ENCODE measurements at places on chromosomes 5 and 9.

DNA sequence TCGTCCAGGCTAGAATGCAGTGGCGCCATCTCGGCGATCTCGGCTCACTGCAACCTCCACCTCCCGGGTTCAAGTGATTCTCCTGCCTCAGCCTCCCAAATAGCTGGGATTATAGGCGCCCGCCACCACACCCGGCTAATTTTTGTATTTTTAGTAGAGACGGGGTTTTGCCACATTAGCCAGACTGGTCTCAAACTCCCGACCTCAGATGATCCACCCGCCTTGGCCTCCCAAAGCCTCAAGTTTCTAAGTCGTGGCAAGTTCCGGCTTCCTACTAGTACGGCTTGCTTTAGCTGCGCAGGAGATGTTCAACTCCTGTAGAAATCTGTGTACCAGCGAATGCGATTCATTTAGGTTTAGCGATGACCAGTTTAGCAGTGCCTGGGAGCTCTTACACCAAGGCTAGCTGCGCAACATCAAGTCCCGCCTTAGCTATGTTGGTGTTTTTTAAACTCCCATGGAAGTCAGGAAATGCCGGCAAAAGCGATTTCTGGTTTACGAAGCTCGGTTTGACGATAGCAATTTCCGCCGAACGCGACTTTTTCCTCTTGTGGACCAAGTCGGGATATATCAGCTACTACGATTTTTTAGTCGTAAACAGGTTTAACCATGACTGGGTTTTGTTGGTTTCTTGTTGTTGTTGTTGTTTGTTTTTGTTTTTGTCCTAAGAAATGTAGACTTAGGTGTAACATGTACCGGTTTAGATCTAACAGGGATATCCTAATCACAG, 46.4 kb downstream of the ANXA2R start:
- no peak for DNase-seq

- no peak for DNase-seq
These were observed 375.5 kb downstream of the CTNND2 start for GRCh38 chr5:11528720-11529119.

GRCh38 chr9:16060436-16061129, 507.7 kb downstream of the CCDC171 start:
- no peak for DNase-seq

DNA sequence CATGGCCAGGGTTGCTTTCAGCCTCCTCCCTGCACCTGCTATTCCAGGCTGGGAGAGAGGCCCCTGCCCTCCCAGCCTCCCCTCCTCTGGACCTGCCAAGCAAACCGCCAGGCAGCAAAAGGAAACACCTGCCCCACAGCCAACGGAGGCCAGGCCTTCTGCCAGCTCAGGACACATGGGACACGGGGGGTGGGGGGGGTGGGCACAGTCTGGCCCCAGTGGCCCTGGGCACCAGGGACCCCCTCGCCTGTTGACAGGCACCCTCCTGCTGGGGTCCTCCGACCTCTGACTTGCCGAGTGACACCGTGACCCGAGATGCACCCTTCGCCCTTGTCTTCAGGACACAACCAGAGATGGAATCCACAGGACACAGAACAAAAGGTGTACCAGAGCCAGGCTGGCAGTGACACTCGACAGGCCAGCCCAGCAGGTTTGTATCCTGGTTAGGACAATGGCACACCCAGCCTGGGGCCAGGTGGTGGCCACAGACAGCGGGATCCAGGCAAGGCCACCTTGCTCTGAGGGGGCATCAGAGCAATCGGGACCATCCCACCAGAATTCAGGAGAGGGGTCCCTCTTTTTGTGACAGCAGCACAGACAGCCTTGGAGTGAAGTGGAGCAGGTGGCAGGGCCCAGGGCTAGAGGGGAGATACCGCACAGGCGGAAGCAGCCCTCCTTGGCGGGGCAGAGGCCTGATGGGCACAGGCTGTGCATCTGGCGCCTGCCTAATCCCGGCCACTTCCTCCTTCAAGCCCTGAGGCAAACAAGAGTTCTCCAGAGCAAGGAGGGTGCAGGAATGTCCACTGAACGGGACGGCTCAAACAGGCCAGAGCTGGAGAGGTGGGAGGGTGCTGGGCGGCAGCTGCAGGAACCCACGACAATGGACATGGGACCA, 1.3 kb upstream of the TMEM210 start:
- peak; percentile 48 for DNase-seq

DNA sequence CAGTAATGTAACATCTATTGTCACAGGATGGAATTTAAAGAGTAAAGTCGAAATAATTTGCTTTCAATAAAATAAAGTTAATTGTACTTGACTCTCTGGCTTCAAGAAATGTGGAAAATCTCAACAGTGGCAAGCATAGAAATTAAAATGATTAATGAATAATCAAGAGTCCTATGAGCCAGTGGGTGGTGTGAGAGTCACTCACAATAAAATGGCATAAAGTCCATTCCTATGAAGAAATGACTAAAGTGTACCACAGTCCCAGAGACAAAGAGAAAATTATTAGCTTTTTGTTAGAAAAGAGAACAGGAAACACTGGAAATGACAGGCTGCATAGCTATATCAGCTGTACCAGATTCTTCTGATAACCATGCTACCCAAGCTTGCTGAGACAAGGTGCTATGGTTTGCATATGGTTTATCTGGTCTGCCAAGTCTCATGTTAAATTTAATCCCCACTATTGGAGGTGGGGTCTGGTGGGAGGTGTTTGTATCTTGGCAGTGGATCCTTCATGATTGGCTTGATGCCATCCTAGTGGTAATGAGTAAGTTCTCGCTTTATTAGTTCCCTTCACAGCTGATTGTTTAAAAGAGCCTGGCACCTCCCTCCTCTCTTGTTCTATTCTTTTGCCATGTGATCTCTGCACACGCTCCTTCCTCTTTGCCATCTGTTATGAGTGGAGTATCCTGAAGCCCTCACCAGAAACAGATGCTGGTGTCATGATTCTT, 647.7 kb upstream of the ITGA1 start:
- peak; percentile 6 for DNase-seq

GRCh38 chr9:22537721-22538120, 91.1 kb downstream of the DMRTA1 start:
- DNase-seq = no peak

GRCh38 chr5:175384724-175385552, 59.0 kb downstream of the DRD1 start:
- DNase-seq = no peak

- DNase-seq = no peak
These were observed 125.7 kb upstream of the CLINT1 start for GRCh38 chr5:157984611-157985010.

GRCh38 chr5:174423558-174423957, 300.8 kb upstream of the MSX2 start:
- no peak for DNase-seq

DNA sequence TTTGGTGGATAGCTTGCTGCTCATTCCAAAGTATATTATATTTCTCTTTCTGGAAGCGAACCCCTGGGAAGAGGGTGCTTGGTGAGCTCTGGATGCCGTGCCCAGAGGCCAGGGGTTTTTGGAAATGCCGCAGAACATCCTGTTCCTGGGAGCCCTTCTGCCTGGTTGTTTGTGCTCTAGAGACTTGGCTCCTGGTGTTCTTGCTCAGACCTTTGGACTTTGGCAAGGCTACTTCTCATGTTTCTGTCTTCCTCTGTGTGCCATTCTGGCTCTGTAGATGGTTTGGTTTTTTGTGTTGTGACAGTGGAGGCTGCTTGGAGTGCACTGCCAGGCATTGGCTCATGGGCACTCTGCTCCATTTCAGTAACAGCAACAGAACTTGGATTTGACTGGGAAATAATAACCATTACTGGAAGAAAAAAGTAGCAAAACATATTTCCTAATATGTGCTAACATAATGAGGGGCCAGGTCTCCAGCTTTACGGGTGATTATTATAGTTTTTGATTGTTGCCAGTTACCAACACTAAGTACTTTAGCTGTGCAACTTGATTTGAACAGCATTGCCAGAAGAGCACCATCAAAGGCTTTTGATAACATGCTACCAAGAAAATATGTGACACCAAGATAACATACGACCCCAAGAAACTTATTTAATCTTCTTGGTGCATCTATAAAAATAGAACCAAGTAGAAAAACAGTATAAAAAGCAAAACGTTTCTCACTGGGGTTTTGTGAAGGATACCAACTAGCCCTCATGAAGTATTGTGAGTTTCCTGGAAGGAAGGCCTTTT, 94.2 kb downstream of the PCSK1 start:
- DNase-seq = no peak

DNA sequence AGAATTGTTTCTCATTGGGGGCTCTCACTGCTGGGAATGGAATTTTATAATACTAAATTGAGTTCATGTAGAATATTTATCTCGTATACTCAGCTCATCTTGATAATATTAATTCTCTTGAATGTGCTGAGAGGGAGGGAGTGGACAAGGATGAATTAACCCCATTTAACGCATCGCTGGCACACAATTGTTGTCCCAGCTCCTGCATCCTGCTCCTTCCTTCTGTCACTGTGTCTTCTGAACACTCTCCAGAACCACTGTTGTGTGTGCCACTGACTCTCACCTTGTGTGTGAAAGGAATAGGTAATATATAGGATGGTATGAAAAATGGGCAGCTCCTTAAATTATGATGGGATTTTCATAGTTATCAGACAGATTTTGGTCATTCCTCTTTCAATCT, 267.3 kb downstream of the MTRR start:
- DNase-seq = no peak

GRCh38 chr5:114660791-114661190, 298.9 kb downstream of the KCNN2 start:
- DNase-seq = no peak

DNA sequence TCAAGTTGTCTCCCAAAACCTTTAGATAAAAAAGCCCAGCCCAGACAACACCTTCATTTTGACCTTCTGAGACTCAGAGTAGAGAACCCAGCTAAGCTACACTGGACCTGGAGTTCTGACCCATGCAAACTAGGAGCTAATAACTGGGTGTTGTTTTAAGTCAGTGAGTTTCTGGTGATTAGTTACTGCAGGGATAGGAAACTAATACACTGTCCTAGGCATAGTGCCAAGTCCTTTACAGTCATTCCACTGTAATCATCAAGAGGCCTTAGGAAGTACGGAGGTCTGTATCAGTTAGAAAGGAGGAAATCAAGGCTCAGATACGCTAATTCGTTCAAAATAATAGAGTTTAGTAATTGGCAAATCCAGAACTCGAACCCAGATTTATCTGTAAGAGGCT, 197.9 kb downstream of the KCTD16 start:
- no peak for DNase-seq

DNA sequence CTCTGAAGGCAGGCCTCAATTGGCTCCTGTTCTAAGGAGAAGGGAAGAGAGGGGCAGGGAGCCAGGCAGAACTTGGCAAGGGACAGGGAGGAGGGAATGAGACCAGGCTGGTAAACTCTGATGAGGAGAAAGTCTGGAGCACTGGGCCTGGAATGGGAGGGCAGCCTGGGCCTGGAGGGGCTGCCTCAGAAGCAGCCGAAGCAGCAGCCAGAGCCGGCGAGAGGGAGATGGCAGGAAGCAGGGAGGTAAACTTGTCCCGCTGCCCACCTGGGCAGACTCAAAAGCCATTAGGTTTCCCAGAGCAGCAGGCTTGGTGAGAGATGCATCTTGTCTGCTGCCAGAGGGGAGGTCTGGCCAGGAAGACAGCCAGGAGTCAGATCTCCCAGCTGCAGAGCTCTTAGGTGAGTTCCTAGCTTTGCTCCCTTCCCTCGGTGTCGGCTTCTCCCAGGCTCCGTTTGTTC, 37.0 kb upstream of the CRB2 start:
- no peak for DNase-seq

GRCh38 chr9:12272471-12273120, 420.6 kb upstream of the TYRP1 start:
- DNase-seq = no peak

- DNase-seq = no peak
These were observed 7.8 kb upstream of the TGFBI start for GRCh38 chr5:136021016-136021405.

GRCh38 chr9:134306636-134307600, 19.3 kb upstream of the RXRA start:
- no peak for DNase-seq

- no peak for DNase-seq
These were observed 51.3 kb upstream of the GOLPH3 start for GRCh38 chr5:32225445-32225844.

- no peak for DNase-seq
These were observed 176.5 kb downstream of the ARL15 start for GRCh38 chr5:54133917-54134316.

DNA sequence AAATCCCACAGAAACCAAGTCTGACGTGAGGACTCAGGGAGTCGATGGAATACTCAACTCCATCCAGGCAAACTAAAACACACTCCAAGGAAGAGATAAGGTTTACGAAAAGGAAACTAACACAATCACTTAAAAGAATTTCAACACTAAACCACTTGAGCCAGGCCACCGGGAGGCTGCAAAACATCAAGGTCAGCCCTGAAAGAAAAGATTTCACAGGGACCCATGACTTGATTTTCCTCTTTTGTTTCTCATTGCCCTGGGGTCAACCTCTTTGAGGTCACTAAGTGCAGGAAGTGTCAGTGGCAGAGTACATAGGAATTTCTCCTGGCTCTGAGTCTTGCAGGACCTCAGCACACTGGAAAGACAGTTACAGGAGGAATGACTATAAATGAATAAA, 77.8 kb upstream of the TARS1 start:
- DNase-seq = no peak

DNA sequence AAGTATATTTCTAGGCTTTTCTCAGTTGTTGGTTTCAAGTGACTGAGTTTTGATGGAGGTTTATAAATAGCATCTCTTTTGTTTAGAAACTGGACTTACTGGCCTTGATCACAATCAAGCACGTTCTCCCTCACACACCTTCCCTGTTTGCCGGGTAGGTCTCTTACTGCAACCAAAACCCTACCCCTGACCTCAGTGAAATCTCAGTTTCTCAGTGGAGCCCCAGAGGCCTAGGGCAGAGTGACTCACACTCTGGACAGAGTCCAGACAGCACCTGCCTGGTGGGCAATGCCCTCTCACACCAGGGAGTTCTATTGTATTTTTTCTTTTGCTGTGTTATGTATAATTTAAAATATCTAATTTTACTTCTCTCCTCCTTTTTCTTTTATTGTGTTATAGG, 48.4 kb upstream of the EPB41L4B start:
- DNase-seq = no peak

- no peak for DNase-seq
These were observed 559.6 kb downstream of the CETN3 start for GRCh38 chr5:89849830-89850512.

- DNase-seq = no peak
These were observed 39.8 kb downstream of the PTAR1 start for GRCh38 chr9:69719983-69720382.

GRCh38 chr9:90964101-90965020, 162.7 kb downstream of the SYK start:
- DNase-seq = no peak

DNA sequence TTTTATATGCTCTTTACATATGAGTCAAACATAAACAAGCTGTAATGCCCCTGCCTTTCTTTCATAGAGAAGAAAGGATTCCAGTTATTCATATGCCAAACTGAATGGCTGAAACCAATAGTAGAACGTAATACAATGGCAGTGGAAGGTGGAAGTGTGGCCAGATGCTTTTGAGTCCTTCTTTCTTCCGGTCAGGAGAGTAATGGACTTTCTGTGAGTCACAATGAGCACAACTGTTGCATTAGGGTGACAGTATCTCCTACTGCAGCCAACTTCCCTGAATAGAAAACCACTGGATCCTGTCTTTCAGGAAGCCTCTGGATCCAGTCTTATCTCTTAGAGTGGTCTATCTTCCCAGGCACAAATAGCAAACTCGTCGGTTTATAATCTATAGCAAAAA, 855.2 kb downstream of the MAT2B start:
- no peak for DNase-seq

GRCh38 chr5:6383376-6383775, 5.0 kb upstream of the MED10 start:
- no peak for DNase-seq

Measured in D341Med (cell line).